Activated T-helper 2 cell treated with anti-CD3 and anti-CD28 coated beads, Interferon-gamma antibody, Interleukin-2, Interleukin-4, amounts not matched to agents 10 μg/mL and 5 μg/mL and 100 μg/mL, durations not matched to agents 14 hours and 24 hours and 36 hours (primary cell): ENCODE measurements at places on chromosomes 2 and 18. TPM values are rescaled to one million over a fixed set of nuclear protein-coding genes. Genes with fewer than 3 reads are reported as not detected.

Gene GPC1
- total RNA-seq, result 21.9 and 25.6 TPM in 2 replicates

Gene CHCHD5
- 36.7 and 39.6 TPM in 2 replicates for total RNA-seq

Gene BAZ2B
- 6.4 and 6.5 TPM in 2 replicates for total RNA-seq

Gene GREB1L
- total RNA-seq, result not detected in 2 replicates

Gene MRPL19
- 67.7 and 73.5 TPM in 2 replicates for total RNA-seq

Gene SLC23A3
- 1.3 and 1.9 TPM in 2 replicates for total RNA-seq

Gene INPP5D
- total RNA-seq, result 58.5 and 62.3 TPM in 2 replicates
